LHCN-M2 (cell line): ENCODE measurements at places on chromosomes 5 and 9.

- no peak for DNase-seq
These were observed 220.0 kb downstream of the MARCHF11 start for GRCh38 chr5:15959370-15960164.

- no peak for DNase-seq
These were observed 14.3 kb downstream of the IER5L start for GRCh38 chr9:129163753-129164152.

DNA sequence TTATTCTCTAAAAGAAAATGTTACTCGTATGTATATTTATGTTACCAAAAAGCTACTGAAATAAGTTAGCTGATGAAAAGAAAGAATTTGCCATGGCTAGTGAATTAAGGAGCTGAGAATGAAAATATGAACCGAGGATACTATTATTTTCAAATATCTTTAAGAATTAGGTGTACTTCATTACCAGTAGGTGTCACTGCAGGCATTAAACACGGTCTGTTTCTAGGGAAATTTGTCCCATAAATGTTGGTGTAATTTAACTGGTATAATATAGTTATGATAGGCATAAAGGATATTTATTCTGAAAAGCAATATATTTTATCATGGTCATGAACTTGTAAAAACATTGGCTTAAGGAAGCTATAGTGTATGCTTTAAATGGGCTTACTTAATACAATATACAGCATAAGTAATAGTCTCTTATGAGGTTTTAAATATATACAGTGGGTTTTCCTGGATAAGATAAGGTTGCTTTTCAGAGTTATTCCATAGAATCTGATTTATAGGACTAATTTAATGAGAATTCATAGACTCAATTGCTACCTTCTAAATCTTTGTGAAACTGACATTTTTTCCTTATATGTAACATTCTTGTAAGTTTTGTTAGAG lies 72.4 kb upstream of the MPDZ start:
- DNase-seq, result peak; percentile 55

DNA sequence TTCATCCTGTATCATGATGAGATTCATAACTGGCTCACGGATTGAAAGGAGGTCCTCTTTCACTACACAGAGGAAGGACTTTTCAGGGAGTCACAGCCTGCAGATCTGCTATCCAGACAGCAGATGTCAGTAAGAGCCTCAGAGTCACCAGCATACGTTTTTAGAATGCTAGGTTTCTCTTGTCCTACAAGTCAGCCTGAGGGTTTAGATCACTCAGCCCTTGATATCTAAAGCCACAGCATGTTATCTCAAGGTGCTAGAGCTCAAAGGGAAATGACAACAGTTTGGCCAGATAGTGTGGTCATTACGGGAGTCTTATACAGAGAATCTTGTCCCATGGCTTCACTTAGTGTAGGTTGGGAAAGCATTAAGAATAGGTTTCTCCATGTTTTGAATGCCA lies 30.9 kb upstream of the SLC46A2 start:
- DNase-seq, result peak; percentile 64

GRCh38 chr5:159133041-159133741 lies 33.5 kb upstream of the EBF1 start:
- DNase-seq, result peak; percentile 64

DNA sequence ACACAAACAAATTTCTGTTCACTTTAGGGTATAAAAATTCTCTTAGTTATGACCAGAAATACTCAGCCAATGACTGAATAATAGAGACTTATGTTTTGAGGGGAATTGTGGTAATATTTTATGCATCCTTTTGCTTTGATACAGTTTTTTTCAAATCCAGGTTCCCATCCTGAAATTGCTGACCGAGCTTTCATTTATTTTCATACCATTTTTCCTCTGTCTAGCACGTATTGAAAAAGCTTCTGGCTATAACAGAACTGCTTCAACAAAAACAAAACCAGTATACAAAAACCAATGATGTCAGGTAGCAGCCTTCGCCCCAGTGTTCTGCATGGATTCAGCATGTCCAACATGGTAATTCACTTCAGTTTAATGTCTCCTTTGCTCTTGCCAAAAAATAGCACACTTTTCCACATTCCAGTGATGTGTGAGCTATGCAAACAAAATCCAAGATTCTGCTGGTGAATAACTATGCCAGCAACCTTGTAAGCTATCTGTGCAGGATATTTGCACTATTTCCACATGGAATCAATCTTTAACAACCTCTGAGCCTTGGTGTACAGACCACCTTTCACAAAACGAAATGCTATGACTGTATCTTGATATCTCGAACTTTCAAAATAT lies 22.0 kb downstream of the CCNH start:
- DNase-seq, result no peak

- peak; percentile 66 for DNase-seq
These were observed 3.3 kb downstream of the GPX3 start for GRCh38 chr5:151023651-151024050.

DNA sequence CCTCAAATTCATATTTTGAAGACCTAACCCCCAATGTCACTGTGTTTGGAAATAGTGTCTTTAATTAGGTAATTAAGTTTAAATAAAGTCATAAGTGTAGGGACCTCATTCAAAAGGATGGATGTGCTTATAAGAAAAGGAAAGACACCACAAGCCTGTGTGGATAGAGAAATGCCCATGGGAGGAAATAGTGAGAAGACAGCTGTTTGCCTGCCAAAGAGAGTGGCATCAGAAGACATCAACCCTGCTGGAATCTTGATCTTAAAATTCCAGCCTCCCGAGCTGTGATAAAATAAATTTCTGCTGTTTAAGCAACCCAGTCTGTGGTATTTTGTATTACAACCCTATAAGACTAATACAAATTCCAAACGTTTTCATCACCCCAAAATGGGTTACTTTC lies 1867.9 kb upstream of the NUDT12 start:
- peak; percentile 32 for DNase-seq

DNA sequence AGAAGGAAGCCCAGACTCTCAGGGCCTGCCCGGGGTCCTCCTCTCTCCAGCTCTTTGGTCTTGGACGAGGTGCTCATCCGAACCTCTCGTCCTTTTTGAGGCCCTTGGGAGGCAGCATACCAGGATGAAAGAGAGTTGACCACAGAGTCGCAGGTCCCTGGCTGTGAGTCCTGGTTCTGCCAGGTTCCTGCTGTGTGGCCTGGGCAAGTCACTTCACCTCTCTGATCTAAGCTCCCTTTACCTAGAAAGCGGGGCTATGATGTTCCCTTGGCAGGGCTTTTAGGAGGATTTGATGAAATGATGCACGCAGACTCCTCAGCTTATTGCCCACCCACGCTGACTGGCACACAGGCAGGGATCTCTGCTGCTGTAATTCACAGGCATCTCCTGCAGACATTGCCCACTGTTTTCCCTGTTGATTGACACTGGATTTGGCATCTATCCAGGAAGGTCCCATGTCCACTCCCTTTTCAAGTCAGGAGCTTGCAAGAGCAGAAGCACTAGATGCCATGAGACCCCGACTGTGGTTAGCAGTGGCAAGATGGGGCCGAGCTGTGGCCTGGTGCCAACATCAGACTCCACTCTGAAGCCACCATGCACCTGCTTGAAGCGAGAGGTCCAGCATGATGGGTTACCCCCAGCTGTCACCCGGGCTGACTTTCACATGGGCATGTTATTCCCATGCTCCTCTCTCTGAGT lies 71.5 kb downstream of the MACROH2A1 start:
- DNase-seq, result peak; percentile 62

DNA sequence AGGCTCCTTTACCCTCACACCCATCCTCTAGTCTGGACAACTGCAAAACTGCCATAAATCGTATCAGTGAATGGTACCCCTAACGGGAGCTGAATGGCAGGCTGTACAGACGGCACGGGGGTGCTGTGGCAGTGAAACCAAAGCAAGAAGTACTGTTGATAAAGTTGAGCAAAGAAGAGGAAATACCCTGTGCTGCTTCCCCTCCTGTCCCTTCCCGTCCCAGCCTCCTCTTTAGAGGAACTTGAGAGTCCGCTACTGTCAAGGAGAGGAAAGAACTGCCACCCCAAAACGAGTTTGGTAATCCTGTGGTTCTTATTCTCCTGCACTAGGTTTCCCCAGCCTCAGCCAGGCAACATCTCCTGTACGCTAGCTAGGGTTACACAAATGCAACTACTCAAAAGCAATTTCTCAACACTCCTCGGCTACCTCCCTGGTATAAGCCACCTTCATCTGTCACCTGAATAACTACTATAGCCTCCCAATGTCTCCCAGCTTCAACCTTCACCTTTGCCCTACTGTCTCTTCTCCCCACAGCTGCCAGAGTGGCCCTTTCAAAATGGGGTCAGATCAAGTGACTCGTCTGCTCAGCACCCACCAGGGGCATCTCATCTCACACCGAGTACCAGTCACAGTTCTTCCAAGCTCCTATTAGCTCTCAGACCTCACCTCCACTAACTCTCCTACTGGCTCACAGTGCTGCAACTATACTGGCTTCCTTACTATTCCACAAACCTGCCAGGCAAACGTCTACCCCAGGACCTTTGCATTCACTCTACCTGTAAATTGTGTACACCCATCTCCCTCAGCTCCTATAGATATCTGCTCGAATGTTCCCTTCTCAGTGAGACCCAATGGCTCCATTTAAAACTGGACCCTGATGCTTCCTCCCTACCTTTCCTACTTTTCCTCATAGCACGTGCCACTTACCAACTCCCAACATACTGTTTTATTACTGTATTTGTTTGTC lies 4.1 kb downstream of the GLRX start:
- no peak for DNase-seq

- no peak for DNase-seq
These were observed 220.6 kb upstream of the TRIM32 start for GRCh38 chr9:116466271-116467235.
